NCI-H2029 (cell line): ENCODE measurements at places on chromosomes 5 and 9.

- no peak for DNase-seq
Observed at GRCh38 chr9:27626244-27627187, 53.2 kb upstream of the C9orf72 start.

- no peak for DNase-seq
Observed at GRCh38 chr5:127813633-127814587, 110.7 kb downstream of the CCDC192 start.

DNA sequence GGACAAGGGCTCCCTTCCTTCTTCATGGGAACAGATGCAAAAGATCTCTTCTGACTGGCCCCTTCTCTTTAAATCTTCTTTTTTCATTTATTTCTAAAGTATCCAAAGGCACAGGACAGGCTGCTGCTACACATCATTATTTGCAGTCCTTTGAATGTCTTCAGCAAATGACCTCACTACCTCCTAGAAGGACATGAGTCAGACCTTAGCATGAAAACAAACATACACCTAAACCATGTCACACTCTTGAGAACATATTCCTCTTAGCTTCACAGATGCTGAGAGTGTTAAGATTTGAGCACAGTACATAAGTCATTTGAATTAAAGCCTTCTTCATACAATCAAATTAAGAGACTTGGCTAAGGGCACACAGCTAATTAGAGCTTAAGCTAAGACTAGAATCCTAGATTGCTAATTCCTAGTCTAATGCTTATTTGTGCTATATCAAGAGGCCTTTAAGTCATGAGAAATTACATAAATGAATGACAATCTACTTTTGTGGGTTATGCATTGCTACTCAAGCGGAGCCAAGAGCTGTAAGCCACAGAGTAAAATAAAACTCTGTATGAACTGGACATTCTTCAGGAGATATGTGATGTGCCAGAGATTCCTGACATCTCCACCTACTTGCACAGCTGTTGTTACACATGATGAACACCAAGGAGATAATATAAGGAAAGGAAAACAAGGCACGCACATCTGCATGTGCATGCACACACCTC is 109.1 kb upstream of the PTGER4 start:
- no peak for DNase-seq

- DNase-seq = no peak
Observed at GRCh38 chr9:137761032-137761431, 116.5 kb upstream of the CACNA1B start.

DNA sequence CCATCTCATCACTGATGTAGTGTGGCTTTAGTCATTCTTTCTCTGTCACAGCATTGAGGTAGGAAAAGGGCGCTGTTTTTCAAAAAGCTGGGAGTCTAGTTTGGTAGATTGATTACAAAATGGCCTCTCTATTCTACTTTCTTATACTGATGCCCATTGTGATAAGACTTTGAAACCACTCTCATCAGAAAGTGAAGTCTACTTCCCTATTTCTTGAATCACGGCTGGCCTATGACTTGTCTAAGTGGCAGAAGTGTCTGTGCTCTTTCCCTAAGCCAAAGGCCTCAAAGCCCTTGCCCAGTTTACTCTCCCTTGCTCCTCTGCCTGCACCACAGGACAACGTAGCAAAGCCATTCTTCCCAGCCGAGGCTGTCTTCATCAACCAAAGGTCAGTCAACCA is 83.0 kb upstream of the IL33 start:
- no peak for DNase-seq
